Kidney (tissue), 22 donors: ENCODE measurements at places on chromosomes 11 and 22. TPM values are rescaled to one million over a fixed set of nuclear protein-coding genes. Genes with fewer than 3 reads are reported as not detected.

DNA sequence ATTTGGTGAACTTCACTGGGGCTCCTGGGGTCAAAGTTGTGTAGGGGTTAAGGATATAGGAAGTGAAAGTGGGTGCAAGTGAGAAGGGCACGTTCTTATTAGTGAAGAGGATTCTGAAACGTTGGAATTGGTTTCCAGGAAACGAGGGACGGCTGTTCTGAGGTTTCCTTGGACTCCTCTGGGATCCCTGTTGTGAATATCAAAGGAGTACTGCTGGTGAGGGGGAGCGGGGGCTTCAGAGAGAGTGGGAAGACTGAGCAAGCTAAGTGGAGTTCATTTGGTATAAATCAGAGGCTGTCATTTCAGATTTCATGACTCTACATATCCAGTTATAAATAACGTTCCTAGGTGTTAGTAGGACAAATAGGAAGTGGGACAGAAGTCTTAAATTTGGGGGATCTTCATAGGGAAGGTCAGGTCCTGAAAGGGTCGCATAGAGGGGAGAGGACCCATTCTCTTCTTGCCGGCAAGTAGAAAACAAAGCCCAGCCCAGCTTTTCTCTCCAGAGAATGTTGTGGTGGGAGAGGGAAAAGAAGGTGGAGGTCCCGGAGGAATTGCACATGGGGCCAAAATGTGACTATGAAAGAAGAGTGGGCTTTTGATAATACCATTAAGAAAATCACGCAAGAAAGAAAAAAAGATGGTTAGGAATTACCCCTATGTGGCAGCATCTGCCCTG, 1.1 kb upstream of the NELL1 start:
- H3K36me3 ChIP-seq: no peaks in the 10 kb centered on the region
- H3K27ac ChIP-seq: no peak overlapping the region
- H3K27me3 ChIP-seq: peaks cover 23% of the 10 kb centered on the region

- no peaks in the 10 kb centered on the region for H3K27me3 ChIP-seq
- no peak overlapping the region for H3K4me3 ChIP-seq
- DNase-seq: no peak
- no peaks in the 10 kb centered on the region for H3K4me1 ChIP-seq
Observed at GRCh38 chr11:78373689-78374088, 43.9 kb downstream of the GAB2 start.

DNA sequence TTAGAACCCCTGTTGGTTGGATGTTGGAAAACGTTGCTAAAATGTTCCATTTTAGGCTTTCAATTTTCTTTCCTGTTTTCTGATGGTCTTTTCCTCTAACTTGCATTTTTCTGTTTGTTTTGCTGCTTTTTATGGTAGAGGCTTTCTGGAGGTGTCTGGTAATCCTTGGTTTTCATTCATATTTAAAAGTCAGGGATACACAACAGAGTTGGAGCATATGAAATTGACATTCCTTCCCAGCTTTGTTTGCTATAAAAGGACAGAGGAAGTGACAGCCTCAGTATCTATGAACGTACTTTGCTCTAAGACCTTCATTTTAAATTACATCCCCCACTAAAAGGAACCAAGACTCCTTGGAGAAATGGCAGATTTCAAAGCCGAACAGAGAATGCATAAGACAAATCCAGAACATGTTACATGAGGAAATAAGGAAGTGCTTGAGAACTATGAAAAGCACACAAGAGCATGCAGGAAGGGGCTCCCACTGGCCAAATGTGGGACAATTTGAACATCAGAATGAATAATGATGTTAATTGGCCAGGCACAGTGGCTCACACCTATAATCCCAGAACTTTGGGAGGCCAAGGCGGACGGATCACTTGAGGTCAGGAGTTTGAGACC, 56.7 kb downstream of the PPP6R3 start:
- peaks cover 10% of the 10 kb centered on the region for H3K36me3 ChIP-seq
- no peak overlapping the region for H3K27ac ChIP-seq
- no peaks in the 10 kb centered on the region for H3K27me3 ChIP-seq
- peaks cover 6% of the 10 kb centered on the region for H3K4me1 ChIP-seq
- no peak for DNase-seq

DUSP18 gene
- 3.6 TPM for polyA plus RNA-seq

DNA sequence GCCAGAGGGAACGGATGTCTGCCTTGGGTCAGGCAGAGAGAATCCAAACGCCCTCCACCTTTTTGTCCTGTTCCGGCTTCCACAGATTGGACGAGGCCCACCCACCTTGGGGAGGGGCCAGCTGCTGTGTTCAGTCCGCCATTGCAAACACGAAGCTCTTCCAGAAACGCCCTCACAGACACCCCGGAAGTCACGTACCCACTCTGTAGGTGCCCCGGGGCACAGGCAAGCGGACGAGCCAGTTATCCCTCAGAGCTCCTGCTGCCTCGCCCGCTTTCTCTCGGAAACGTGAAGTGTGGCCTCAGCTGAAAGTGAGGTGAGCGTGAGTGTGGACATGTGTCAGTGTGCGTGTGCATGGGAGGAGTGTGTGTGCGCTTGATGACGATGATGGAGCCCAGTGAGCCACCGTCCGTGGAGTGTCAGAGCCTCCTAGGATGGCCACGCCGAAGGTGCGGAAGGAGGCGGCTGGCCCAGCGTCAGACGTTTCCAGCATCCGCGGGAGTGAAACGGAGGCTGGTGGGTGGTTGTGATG, 869.2 kb downstream of the TBC1D22A start:
- H3K4me3 ChIP-seq: no peak overlapping the region
- no peak for DNase-seq
- no peak overlapping the region for H3K27ac ChIP-seq
- H3K27me3 ChIP-seq: no peaks in the 10 kb centered on the region

GRCh38 chr11:78299000-78299710, 110.4 kb downstream of the USP35 start:
- H3K4me1 ChIP-seq: no peaks in the 10 kb centered on the region
- no peaks in the 10 kb centered on the region for H3K36me3 ChIP-seq
- no peaks in the 10 kb centered on the region for H3K27me3 ChIP-seq

KRTAP5-2 gene
- polyA plus RNA-seq: not detected

GRCh38 chr11:130677486-130678153, 229.2 kb downstream of the ADAMTS15 start:
- no peak overlapping the region for H3K4me3 ChIP-seq
- H3K27ac ChIP-seq: no peak overlapping the region

TNNT3 gene
- polyA plus RNA-seq: not detected

GRCh38 chr11:1706634-1707400, 9.8 kb downstream of the KRTAP5-6 start:
- H3K27ac ChIP-seq: no peak overlapping the region
- no peaks in the 10 kb centered on the region for H3K27me3 ChIP-seq
- H3K4me3 ChIP-seq: no peak overlapping the region
- H3K36me3 ChIP-seq: no peaks in the 10 kb centered on the region
- no peaks in the 10 kb centered on the region for H3K4me1 ChIP-seq

NEFH gene
- 1.7 TPM for polyA plus RNA-seq

DNA sequence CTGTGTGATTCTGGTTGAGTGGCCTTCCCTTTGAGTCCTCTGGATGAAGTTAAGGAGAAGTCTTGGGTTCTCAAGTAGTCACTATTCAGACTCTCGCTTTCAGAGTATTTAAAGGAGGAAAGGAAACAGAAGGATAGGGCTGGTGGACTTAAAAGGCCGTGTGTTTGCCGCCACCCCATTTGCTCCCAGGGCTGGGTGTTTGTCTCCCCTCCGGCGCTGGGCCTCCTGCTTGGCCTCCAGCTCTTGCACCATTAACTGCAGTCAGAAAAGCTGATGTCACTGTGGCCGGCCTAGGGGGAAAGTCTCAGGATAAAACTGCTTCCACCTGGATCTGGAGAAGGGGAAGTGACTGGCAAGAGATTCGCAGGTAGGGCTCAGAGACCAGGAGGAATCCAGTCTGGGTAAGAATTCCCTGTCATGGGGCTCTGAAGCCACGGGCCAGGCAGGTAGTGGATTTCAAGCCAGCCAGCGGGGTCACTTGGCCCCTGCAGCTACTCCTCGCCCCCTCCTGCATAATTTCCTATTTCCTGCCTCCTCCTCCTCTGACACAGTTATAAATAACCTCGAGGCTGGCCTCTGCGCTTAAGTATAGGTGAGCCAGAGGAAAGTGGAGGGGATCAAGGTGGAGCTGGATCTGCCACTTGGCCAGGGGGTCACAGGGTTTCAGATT, 17.1 kb downstream of the TIMP3 start:
- H3K36me3 ChIP-seq: no peaks in the 10 kb centered on the region
- peak; percentile 68 for DNase-seq
- no peak overlapping the region for H3K4me3 ChIP-seq
- peaks cover 32% of the 10 kb centered on the region for H3K4me1 ChIP-seq
- peak overlapping the region; percentile 59 for H3K27ac ChIP-seq

- H3K27ac ChIP-seq: no peak overlapping the region
- no peaks in the 10 kb centered on the region for H3K4me1 ChIP-seq
- no peaks in the 10 kb centered on the region for H3K27me3 ChIP-seq
- no peak for DNase-seq
- H3K36me3 ChIP-seq: no peaks in the 10 kb centered on the region
Observed at GRCh38 chr11:70128435-70128906, 50.4 kb downstream of the ANO1 start.

GRCh38 chr11:27495710-27496300, 10.8 kb downstream of the LIN7C start:
- peaks cover 12% of the 10 kb centered on the region for H3K36me3 ChIP-seq
- no peaks in the 10 kb centered on the region for H3K4me1 ChIP-seq
- no peak overlapping the region for H3K27ac ChIP-seq
- H3K4me3 ChIP-seq: no peak overlapping the region

- DNase-seq: no peak
- no peaks in the 10 kb centered on the region for H3K36me3 ChIP-seq
- H3K4me1 ChIP-seq: peaks cover 2% of the 10 kb centered on the region
- no peak overlapping the region for H3K4me3 ChIP-seq
Observed at GRCh38 chr11:61996933-61997332, 29.5 kb upstream of the FTH1 start.
